ENCODE measurements at places on chromosomes 16 and 17. TPM values are rescaled to one million over a fixed set of nuclear protein-coding genes. Genes with fewer than 3 reads are reported as not detected.

The DHX40 gene
- 30.7 TPM for total RNA-seq

The DOC2A gene
- not detected for total RNA-seq

The MYH11 gene
- total RNA-seq: under 0.01 TPM

The PRMT7 gene
- total RNA-seq: 37.2 TPM

The EFNB3 gene
- 0.13 TPM for total RNA-seq

The SOX15 gene
- not detected for total RNA-seq

The GABARAP gene
- total RNA-seq: 280 TPM

The KRT25 gene
- total RNA-seq: not detected

The CMTR2 gene
- total RNA-seq: 15.8 TPM

The SLC16A11 gene
- total RNA-seq: 0.69 TPM

The LRRC36 gene
- 0.40 TPM for total RNA-seq

The SLC5A2 gene
- total RNA-seq: not detected

The FLII gene
- total RNA-seq: 601 TPM

The NACA2 gene
- not detected for total RNA-seq

The PARD6A gene
- 2.8 TPM for total RNA-seq

The CRYBA1 gene
- not detected for total RNA-seq

The RBFOX1 gene
- not detected for total RNA-seq

The RNF112 gene
- 0.10 TPM for total RNA-seq

The RHBDL3 gene
- 0.07 TPM for total RNA-seq

The CSH1 gene
- not detected for total RNA-seq

The C17orf100 gene
- 0.07 TPM for total RNA-seq

The GLG1 gene
- total RNA-seq: 112 TPM

The PRR15L gene
- total RNA-seq: not detected

The IRX5 gene
- 0.40 TPM for total RNA-seq

The TNFSF13 gene
- total RNA-seq: 5.5 TPM

The ABCC11 gene
- 0.20 TPM for total RNA-seq

The SLC26A11 gene
- total RNA-seq: 13.4 TPM

The CD68 gene
- 28.8 TPM for total RNA-seq

The TP53TG3B gene
- total RNA-seq: not detected

The TSPAN10 gene
- total RNA-seq: not detected

The SECTM1 gene
- 7.0 TPM for total RNA-seq

The FLYWCH1 gene
- 51.1 TPM for total RNA-seq

The CCL3 gene
- total RNA-seq: not detected

The KRTAP4-7 gene
- total RNA-seq: not detected

The CCL7 gene
- total RNA-seq: not detected

The SRL gene
- 0.07 TPM for total RNA-seq

The MYCBPAP gene
- total RNA-seq: 0.67 TPM

The TBC1D3K gene
- total RNA-seq: not detected

The IGFALS gene
- not detected for total RNA-seq

The GCGR gene
- total RNA-seq: not detected

The NPB gene
- 0.54 TPM for total RNA-seq

The ACSM2A gene
- not detected for total RNA-seq

The SPNS2 gene
- 69.0 TPM for total RNA-seq

The KRTAP4-1 gene
- total RNA-seq: not detected

The TPSG1 gene
- not detected for total RNA-seq

The CDH1 gene
- total RNA-seq: not detected

The APOH gene
- not detected for total RNA-seq

The KRTAP9-2 gene
- total RNA-seq: not detected

The DPEP2 gene
- not detected for total RNA-seq

The ARL5C gene
- total RNA-seq: not detected

The CES4A gene
- total RNA-seq: 0.33 TPM

The SARM1 gene
- 5.5 TPM for total RNA-seq
